Amniotic epithelial cell (primary cell): ENCODE measurements at places on chromosomes 5 and 9.
A peak's percentile ranks its signal among the peaks of the same experiment; 100 is the strongest.

GRCh38 chr9:114261987-114262386 is 60.9 kb upstream of the ORM1 start:
- DNase-seq, result no peak

DNA sequence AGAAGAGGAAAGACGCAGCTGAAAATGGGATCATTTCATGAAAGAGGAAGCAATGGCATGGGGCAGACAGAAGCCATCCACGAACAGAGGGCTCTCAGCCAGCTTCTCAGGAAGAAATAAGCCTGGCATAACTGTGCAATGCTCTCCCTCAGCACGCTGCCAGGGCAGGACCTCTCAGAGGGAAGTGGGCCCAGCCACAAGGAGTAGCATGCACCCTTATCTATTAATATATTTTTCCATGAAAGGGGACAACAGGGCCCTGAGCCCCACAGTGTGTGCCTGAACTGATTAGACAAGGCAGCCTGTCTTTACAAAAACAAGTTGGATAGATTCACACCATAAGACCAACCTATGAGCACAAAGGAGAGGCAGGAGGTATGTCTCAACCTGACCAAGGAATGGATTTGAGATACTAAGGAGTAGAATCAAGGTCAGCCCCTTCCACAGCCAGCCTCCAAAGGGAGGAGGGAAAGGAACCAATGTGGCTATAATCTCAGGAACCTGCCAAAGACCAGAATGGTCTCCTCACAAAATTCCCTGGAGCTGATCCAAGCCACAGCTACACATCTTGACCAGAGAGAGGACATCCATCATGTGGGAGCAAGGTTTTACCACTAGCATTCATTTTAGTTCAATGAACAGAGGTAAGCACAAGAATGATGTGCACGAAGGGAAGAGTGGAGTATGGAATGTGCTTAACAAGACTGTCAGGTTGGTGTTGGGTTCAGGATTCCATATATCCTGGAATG is 154.8 kb downstream of the SIL1 start:
- DNase-seq, result peak; percentile 90

DNA sequence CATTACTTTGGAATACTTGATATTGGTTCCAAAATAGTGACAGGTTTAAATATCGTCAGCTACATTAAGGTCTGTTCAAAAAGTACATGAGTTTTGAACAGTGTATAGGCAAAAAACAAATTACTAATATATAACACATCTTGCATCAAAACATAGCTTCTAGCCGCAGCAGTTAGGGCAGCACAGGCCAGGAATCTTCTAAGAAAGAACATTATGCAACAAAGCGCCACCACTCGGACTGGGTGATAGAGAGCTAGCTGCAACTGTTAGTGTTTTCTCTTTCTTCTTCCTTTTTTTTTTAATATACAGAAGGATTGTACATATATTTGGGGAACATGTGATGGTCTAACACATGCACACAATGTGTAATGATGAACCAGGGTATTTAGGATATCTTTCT is 504.5 kb downstream of the NR2F1-AS1 start:
- peak; percentile 72 for DNase-seq

DNA sequence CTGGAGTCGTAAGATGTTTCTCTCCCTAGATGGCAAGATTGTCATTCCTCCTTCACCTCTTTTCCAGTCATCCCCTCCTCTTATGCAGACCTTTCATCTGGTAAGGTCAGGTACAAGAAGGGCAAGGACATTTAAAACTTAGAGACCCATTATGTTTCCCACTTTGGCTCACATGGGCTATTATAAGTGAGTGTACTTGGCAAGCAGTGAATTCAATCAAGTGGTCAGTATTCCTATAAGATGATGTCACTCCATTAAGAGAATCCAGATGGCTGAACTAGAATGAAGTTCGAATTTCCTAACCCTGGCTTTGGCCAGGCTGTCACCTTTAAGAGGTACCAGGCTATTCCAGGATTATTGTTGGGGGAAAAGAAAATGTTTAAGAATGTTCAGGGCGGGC is 32.2 kb downstream of the ZNF131 start:
- DNase-seq, result peak; percentile 30

- no peak for DNase-seq
Measured at GRCh38 chr5:60504342-60504741, 195.6 kb downstream of the DEPDC1B start.

DNA sequence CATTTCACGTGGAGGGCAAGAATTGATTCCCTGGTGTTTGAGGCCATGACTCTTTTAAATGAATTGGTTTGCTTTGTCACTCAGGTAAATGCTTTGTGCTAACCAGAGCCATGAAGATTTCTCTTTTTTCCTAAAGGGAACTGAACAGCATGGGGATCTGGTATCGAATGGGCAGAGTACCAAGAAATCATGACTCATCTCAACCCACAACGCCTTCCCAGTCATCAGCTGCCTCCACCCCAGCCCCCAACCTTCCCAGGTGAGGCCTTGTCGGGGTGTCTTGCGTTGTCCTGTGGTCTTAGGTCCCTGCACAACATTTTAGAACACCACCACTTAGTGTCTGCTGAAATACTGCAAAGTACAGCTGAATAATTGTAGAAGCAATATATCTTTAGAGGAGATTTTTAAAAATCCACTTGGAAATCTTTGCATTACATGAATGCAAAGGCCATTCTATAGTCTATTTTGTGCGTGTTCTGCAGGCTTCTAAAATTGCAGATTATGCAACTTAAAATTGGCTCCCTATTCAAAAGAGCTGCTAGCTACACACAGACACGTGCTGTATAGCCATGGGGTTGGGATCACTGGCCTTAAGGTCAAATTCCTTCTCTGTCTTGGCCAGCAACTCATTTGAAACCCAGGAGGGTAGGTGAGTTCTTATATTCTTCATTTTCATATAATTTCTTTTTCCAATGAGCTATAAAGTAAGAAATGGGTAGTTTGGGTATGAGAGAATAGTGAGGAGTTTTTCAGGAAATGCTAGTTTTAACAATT is 69.0 kb downstream of the MVB12B start:
- DNase-seq, result peak; percentile 69

DNA sequence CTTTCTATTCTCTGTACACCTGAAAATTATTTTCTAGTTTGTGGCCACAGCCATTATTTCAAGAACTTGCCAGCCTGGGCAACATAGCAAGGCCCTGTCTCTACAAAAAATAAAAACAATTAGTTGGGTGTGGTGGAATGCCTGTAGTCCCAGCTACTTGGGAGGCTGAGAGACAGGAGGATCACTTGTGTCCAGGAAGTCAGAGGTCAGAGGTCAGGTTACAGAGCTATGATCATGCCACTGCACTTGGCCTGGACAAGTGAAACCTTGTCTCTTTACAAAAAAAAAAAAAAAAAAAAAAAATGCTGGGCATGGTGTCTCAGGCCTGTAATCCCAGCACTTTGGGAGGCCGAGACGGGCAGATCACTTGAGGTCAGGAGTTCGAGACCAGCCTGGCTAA is 58.3 kb downstream of the HMGCR start:
- no peak for DNase-seq

GRCh38 chr9:27353166-27353473 is 56.2 kb upstream of the EQTN start:
- DNase-seq, result peak; percentile 37

DNA sequence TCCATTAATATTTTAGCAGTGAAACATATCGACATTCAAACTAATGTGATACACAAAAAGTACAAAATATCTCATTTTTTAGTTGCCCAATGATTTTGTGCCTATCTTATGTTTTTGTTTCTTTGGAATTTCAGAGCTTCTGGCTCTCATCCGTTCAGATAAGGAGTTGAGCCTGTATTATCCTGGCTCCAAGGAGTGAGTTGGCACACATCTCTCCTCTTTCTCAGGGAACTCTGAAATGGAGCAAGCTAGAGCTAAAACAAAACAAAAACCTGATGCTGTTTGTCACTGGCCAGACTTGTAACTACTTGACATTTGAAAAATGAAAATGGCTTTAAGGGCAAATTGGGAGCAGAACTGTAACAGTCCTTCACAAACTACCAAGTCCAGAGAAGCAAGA is 131.3 kb upstream of the SLC28A3 start:
- no peak for DNase-seq

DNA sequence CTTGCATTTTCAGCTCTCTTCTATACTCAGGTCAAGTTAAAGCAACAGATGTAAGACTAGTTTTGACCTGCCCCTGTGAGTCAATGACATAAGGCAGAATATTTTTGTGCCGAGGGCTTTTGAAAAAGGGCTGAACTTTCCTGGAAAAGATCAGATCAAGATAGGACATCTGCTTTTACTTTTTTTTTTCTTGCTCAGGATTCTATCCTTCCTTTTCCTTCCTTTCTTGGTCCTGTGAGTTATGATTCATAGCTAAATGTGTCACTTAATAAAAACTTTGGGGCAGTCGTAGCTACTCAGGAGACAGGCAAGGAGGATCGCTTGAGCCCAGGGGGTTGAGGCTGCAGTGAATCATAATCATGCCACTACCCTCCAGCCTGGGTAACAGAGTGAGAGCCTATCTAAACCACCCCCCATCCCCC is 84.3 kb upstream of the BRINP1 start:
- DNase-seq, result no peak

DNA sequence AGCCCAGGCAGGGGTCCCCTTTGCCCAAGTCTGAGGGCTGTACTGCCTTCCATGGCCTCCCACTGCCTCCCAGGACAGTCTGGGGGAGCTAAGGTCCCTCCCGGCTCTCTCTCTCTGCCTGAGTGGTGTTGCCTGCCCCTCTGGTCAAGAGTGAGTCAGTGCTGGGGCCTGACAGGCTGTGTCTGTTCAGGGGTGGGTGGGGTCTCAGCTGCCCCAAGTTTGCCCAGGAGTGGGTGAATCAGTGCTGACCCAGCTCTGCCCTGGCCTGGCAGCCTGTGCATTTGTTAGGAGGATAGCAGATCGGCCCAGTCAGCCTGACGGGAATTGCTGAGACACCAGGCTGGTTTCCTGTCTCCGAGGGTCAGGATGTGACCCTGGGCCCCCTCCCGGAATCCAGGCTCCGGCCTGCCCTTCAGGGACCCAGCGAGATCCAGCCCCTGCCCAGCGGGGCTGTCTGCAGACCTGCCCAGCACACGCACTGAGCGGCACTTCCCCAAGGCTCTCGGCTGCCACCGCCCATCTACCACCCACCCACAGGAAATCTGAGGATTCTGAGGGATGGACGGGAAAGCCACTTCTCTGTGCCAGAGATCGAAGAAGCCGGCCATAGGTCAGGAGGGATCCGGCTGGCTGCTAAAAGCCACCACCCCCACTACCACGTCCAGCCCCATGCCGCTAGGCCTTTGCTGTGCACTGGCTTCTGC is 15.9 kb downstream of the ENG start:
- DNase-seq, result peak; percentile 94

- no peak for DNase-seq
Measured at GRCh38 chr5:119095611-119096010, 24.7 kb downstream of the DMXL1 start.

- DNase-seq, result peak; percentile 14
Measured at GRCh38 chr9:108412755-108413154, 443.0 kb downstream of the ACTL7B start.
